HepG2 (cell line): ENCODE measurements at places on chromosomes 11 and 22. TPM values are rescaled to one million over a fixed set of nuclear protein-coding genes. Genes with fewer than 3 reads are reported as not detected.

GRCh38 chr11:116162886-116163230 is 609.9 kb downstream of the BUD13 start:
- H3K4me3 ChIP-seq, result no peak overlapping the region
- H3K27me3 ChIP-seq, result peaks cover 2% of the 10 kb centered on the region; the same call in 1 of the 2 replicates
- H3K4me1 ChIP-seq, result no peaks in the 10 kb centered on the region
- DNase-seq, result no peak

- no peak overlapping the region for H3K27ac ChIP-seq
- DNase-seq, result no peak
- H3K4me3 ChIP-seq, result no peak overlapping the region
Measured at GRCh38 chr11:74686792-74687191, 44.4 kb downstream of the CHRDL2 start.

- H3K27ac ChIP-seq, result peak overlapping the region; percentile 51
- no peaks in the 10 kb centered on the region for H3K27me3 ChIP-seq
- H3K4me3 ChIP-seq, result no peak overlapping the region
- H3K36me3 ChIP-seq, result peaks cover 2% of the 10 kb centered on the region; the same call in 1 of the 2 replicates
Measured at GRCh38 chr22:33519071-33519973, 401.0 kb downstream of the LARGE1 start.

DNA sequence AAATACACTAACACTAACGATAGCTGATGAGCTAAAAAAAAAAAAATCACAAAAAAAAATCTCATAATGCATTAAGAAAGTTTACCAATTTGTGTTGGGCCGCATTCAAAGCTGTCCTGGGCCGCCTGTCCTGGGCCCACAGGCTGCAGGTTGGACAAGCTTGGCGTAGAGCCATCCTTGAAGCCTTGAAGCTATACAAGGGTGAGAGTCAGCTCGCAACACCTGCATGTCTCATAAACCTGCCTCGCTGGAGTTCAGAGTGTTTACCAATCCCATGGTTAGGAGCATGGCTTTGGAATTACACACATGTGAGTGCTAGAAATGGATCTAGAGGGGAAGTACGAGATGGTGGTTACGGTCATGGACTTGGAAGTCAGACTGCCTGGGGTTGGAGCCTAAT is 453.7 kb downstream of the INSC start:
- H3K27ac ChIP-seq, result no peak overlapping the region
- H3K27me3 ChIP-seq, result no peaks in the 10 kb centered on the region
- no peak overlapping the region for H3K4me3 ChIP-seq
- no peaks in the 10 kb centered on the region for H3K36me3 ChIP-seq
- no peak for DNase-seq

- no peak overlapping the region for H3K27ac ChIP-seq
- no peak overlapping the region for H3K4me3 ChIP-seq
- H3K27me3 ChIP-seq, result no peaks in the 10 kb centered on the region; the same call in 1 of the 2 replicates
Measured at GRCh38 chr11:61864814-61865775, 26.2 kb downstream of the FADS3 start.

DNA sequence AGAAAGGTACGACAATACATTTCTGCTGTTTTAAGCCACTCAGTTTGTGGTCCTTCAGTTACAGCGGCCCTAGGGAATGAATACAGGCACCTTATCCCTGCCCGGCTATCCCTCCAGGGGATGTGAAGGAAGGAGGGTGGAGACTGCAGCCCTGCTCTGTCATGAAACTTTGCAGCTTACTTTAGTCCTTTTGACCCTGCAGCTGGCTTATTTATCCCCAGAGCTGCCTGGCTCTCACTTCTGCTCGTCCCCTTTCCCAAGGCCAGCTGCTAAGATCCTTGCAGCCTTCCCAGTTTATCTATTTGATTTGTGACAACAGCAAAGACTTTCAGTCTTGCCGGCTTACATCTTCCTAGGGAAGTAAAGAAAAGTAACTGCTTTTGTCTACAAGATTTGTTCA is 55.2 kb downstream of the SC5D start:
- no peak overlapping the region for H3K4me3 ChIP-seq
- no peaks in the 10 kb centered on the region for H3K4me1 ChIP-seq
- H3K27ac ChIP-seq, result no peak overlapping the region
- no peaks in the 10 kb centered on the region for H3K36me3 ChIP-seq
- no peaks in the 10 kb centered on the region; the same call in 1 of the 2 replicates for H3K27me3 ChIP-seq

- H3K4me3 ChIP-seq, result no peak overlapping the region
- H3K36me3 ChIP-seq, result no peaks in the 10 kb centered on the region
- no peak for DNase-seq
- H3K27me3 ChIP-seq, result no peaks in the 10 kb centered on the region
- H3K4me1 ChIP-seq, result no peaks in the 10 kb centered on the region
- no peak overlapping the region for H3K27ac ChIP-seq
Measured at GRCh38 chr11:15605094-15605493, 490.4 kb downstream of the INSC start.

- no peaks in the 10 kb centered on the region; the same call in 2 of the 3 replicates for H3K27me3 ChIP-seq
- H3K36me3 ChIP-seq, result no peaks in the 10 kb centered on the region
- DNase-seq, result no peak
- H3K27ac ChIP-seq, result peak overlapping the region; percentile 87
- H3K4me1 ChIP-seq, result peaks cover 58% of the 10 kb centered on the region
Measured at GRCh38 chr22:24011735-24012068, 598 bp downstream of the CABIN1 start.

GRCh38 chr11:65858681-65859087 is 704 bp upstream of the CFL1 start:
- H3K4me3 ChIP-seq, result peak overlapping the region; percentile 76
- DNase-seq, result no peak
- peak overlapping the region; percentile 90 for H3K27ac ChIP-seq
- no peaks in the 10 kb centered on the region; the same call in 2 of the 3 replicates for H3K27me3 ChIP-seq
- peaks cover 44% of the 10 kb centered on the region for H3K36me3 ChIP-seq

GRCh38 chr11:90635151-90635550 is 412.3 kb upstream of the CHORDC1 start:
- H3K4me1 ChIP-seq, result peaks cover 10% of the 10 kb centered on the region; the same call in 1 of the 2 replicates
- H3K4me3 ChIP-seq, result no peak overlapping the region
- no peak for DNase-seq
- no peak overlapping the region for H3K27ac ChIP-seq
- H3K27me3 ChIP-seq, result no peaks in the 10 kb centered on the region

GRCh38 chr11:6674862-6675261 is 8.3 kb downstream of the MRPL17 start:
- H3K27me3 ChIP-seq, result no peaks in the 10 kb centered on the region
- no peaks in the 10 kb centered on the region for H3K36me3 ChIP-seq
- no peak for DNase-seq
- H3K4me1 ChIP-seq, result no peaks in the 10 kb centered on the region

DNA sequence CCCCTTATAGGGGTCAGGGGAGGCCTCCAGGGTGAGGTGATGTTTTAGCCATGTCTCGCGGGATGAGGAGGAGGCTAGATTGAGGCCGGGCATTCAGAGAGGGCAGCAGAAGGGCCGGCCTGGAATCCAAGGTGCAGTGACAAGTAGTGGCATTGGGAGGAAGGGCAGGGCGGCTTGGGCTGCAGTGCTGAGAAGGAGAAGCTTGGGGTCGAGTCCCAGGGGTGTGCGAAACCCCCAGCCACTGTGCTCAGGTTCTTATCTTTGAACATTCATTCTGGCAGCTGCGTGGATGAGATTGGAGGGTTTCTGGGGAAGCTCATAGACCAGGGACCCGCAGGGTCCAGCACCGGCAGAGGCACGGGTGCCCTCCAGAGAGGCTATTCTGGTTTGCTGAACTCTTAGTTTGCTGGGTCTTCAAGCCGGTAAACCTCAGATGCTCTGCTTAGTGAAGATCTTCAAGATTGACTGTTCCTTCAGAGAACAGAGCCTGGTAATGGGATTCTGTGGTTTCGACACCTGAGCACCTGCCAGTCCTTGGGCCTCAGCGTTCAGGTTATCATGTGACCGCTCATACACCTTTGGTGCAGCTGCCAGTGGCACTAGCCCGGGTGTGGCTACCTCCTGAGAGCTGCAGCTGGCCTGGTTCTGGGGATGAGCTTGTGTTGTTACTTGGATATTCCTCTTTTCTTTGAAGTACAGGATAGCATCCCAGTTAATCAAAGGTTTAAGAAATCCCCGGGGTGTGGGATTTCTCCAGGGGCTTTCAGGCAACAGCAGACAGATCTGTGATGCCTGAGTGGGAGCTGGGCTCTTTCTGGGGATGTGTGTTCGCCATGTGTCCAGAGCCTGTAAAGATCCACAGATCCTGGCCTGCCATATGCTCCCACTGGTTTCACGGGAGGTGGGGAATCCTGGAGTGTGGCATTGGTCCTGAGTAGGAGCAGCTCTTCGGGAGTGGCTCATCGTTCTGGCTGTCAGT is 152.8 kb downstream of the TBC1D22A start:
- H3K4me3 ChIP-seq, result no peak overlapping the region
- H3K27ac ChIP-seq, result no peak overlapping the region
- H3K36me3 ChIP-seq, result peaks cover 44% of the 10 kb centered on the region; the same call in 2 of the 3 replicates

DNA sequence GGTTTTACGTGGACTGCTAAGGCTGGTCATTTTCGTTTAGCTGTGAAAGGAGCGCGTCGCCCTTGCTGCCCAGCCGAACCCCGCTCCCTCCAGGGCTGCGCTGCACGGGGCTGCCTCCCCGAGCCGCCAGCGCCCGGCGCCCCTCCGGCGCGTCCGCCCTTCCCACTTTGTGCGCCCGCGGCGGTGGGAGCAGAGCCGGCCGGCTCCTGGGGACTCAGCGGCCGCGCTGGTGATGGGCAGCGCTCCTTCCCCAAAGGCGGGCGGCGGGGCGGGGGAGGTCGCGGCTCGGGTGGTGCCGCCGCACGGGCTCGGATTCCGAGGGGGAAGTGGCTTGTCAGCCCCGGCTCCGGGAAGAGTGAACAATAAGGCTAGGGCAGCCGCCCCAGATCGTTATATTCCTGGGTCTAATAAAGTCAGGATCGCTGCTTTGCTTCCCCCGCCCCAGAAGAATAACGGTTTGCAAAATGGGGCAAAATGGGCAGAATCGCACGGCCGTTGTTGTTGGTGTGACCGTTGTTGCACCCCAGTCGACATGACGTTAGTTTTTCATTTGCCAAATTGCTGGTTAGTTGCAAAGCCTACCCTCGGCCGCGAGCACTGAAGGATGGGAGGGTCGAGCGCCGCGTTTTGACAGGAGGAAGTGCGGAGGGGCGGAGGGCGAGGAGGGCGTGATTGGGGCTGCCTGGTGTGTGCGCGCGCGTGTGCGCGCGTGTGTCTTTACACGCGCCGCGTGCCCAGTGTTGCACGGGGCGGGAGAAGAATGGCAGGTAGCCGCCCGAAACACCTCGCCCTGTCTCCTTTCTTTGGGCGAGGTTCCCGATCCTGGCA is 745 bp downstream of the NCAM1 start:
- 0 out of 2 replicates have a peak, but pooled peaks cover 6% of the 10 kb centered on the region for H3K4me1 ChIP-seq
- H3K27me3 ChIP-seq, result peaks cover 28% of the 10 kb centered on the region; the same call in 2 of the 3 replicates
- H3K4me3 ChIP-seq, result no peak overlapping the region
- H3K27ac ChIP-seq, result no peak overlapping the region
- no peak for DNase-seq
- H3K36me3 ChIP-seq, result no peaks in the 10 kb centered on the region

GRCh38 chr22:40679249-40679963 is at the start of gene MCHR1:
Gene MCHR1 (plus strand): TSS chr22:40679484. CDS start chr22:40679653, 169 bp downstream.
- H3K4me3 ChIP-seq, result peak within 1 kb of the TSS; percentile 50
- DNase-seq, result no peak
- H3K27ac ChIP-seq, result no peak within 1 kb of the TSS
- peaks cover 54% of the 10 kb centered on the region for H3K4me1 ChIP-seq
- peaks cover 22% of the 10 kb centered on the region for H3K27me3 ChIP-seq

DNA sequence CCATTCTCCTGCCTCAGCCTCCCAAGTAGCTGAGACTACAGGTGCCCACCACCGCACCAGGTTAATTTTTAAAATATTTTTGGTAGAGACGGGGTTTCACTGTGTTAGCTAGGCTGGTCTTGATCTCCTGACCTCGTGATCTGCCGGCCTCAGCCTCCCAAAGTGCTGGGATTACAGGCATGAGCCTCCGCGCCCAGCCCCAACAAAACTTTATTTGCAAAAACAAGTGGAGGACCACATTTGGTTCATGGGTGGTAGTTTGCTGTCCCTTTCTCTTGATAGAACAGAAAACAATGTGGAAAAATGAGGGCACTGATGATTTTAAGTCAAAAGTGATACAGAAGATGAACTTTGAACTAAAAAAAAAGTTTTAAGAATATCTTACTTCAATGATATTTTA is 121.8 kb upstream of the SERPIND1 start:
- no peaks in the 10 kb centered on the region for H3K36me3 ChIP-seq
- no peak for DNase-seq
- no peaks in the 10 kb centered on the region; the same call in 1 of the 2 replicates for H3K27me3 ChIP-seq
- peaks cover 6% of the 10 kb centered on the region for H3K4me1 ChIP-seq
- no peak overlapping the region for H3K4me3 ChIP-seq

DNA sequence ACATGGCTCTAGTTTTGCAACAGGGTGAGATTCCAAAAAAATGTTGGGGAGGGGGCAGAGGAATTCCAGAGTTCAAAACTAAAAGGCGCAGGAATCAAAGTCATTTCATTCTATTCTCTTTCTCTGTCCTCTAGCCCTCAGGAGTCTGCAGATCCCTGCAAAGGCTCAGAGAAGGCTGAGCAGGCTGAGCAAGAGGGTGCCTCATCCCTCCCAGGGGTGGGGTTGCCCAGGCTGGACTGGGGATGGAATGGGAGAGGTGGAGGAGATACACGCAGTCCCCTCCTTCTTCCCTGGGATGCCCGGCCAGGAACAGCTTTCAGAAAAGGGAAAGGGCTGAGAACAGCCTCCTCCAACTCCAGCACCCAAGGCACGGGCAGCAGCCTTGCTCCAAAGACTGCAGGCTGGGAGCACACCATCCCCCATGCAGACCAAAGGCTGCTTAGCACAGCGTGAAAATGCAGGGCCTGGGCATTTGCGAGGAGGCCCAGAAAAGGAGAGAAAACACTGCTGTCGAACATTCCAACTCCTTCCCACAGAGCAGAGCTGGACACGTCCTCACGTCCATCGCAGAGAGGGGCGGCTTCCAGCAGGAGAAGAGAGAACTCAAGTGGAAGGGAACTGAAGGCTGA is 51.8 kb downstream of the MN1 start:
- peaks cover 33% of the 10 kb centered on the region; the same call in 2 of the 3 replicates for H3K27me3 ChIP-seq
- H3K4me3 ChIP-seq, result no peak overlapping the region
- peaks cover 6% of the 10 kb centered on the region for H3K4me1 ChIP-seq
- DNase-seq, result no peak

GRCh38 chr22:43002202-43002586 is 12.8 kb downstream of the PACSIN2 start:
- H3K27me3 ChIP-seq, result no peaks in the 10 kb centered on the region
- H3K27ac ChIP-seq, result peak overlapping the region; percentile 60
- H3K4me1 ChIP-seq, result peaks cover 98% of the 10 kb centered on the region

OR8B4 gene
- not detected in 2 replicates for total RNA-seq

GGTLC2 gene
- total RNA-seq, result not detected in 2 replicates

ARCN1 gene
- total RNA-seq, result 148 and 215 TPM in 2 replicates

MUC5AC gene
- not detected in 2 replicates for total RNA-seq

OR6T1 gene
- not detected in 2 replicates for total RNA-seq

OR4D5 gene
- not detected in 2 replicates for total RNA-seq

OSBP2 gene
- total RNA-seq, result 7.1 and 7.7 TPM in 2 replicates

LRRC10B gene
- not detected in 2 replicates for total RNA-seq

DDX17 gene
- total RNA-seq, result 238 and 251 TPM in 2 replicates
